Hindlimb muscle (tissue), 1 donor: ENCODE measurements at places on chromosomes 13 and 19. TPM values are rescaled to one million over a fixed set of nuclear protein-coding genes. Genes with fewer than 3 reads are reported as not detected.
A peak's percentile ranks its signal among the peaks of the same experiment; 100 is the strongest.

DNA sequence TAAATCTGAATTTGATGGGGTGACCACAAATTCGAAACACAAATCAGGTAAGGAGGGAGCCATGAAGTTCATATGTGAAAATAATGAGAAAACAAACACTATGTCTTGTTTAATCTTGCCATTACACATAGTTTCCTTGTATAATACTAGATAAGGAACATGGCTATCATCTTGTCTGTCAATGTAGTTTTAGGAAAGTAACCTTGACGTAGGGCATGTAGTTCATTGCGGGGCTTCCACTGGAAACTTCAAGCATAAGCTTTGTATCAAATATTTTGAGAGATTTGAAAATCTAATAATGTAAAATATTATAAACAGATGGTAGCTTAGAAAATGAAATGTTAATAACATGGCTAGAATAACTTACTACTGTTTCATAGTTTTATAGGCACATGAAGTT lies 8.8 kb downstream of the BIVM start:
- DNase-seq: no peak

- DNase-seq: no peak
Observed at GRCh38 chr13:92012787-92013186, 614.4 kb downstream of the GPC5 start.

GRCh38 chr13:47249266-47249665 lies 352.4 kb upstream of the HTR2A start:
- DNase-seq: no peak

- no peak for DNase-seq
Observed at GRCh38 chr19:19575411-19575810, 37.3 kb downstream of the CILP2 start.

GRCh38 chr13:113422807-113423519 lies 30.3 kb downstream of the ADPRHL1 start:
- DNase-seq: no peak

MADCAM1 gene
- 11.9 TPM for polyA plus RNA-seq

DNA sequence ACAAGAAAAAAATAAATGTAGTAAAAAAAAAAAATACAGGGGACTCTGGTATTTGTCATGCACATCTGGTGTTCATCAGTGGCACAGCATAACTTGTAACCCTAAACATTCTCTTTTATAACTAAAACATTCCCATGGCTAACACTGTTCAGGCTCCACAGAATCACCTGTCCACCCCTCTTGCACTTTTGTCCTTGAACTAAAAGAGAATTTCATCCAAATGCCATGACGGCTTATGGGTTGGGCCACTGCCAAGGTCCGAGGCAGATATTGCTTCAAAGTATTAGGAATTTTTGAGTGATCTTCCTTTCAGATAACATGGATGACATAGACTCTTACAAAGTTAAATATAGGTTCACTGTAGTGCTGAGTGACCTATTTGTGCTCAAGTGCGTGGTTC lies 25.7 kb upstream of the SERP2 start:
- no peak for DNase-seq

GRCh38 chr13:25112695-25113255 lies 16.8 kb downstream of the PABPC3 start:
- DNase-seq: no peak

- peak; percentile 87 for DNase-seq
Observed at GRCh38 chr19:45767410-45767880, 1.6 kb downstream of the SIX5 start.

DNA sequence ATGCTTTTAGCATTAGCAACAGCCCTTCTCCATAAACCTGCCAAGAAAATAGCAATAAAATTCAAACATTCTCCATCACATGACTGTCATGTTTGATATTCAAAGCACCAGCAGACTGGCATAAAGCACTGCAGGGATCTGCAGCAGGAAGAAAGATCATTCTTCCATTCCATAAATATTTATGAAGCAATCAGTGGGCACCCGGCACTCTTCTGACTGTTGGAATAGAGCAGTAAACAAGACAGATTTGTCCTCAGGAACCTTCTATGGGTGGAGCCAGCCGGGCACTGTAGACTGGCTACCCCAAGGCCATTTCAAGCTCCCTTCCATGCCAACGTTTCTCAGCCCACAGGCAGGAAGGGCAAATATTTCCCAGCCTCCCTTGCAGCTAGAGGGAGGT lies 25.5 kb downstream of the PLA2G4C start:
- DNase-seq: no peak

DNA sequence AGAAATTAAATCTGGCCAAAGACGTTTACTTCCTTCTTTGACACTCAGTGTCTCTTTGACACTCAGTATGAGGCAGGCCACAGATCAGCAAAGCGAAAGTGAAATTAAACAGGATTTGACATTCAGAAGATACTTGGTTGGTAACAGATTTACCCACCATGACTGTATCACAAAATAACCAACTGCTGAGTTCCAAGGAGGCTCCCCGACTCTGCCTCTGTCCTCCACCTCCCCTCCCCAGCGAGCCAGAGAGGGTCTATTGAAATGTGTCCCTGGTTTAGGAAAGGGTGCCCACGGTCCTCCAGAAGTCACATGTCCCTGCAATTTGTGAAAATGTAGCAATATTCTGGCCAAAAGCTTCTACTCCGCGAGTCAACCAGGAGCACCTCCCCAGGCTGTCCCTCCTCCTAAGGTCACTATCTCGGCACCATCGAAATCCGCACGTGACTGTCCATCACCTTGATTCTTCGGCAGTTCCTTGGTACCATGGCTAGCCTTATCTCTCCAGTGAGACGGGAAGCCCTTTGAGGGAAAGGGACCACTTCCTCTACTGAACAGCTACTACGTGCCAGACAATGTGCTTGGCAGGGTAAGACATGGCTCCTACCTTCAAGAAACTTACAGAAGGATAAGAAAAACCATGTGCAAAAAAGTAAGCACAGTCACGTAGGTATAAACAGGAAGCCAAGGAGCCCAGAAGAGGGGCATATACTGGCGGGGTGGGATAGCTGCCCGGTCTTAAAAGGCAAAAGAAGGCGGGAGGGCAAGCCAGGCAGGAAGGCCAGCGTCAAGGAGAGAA lies 1.5 kb downstream of the N4BP2L1 start:
- DNase-seq: no peak
